ENCODE measurements at places on chromosomes 7 and 10.

DNA sequence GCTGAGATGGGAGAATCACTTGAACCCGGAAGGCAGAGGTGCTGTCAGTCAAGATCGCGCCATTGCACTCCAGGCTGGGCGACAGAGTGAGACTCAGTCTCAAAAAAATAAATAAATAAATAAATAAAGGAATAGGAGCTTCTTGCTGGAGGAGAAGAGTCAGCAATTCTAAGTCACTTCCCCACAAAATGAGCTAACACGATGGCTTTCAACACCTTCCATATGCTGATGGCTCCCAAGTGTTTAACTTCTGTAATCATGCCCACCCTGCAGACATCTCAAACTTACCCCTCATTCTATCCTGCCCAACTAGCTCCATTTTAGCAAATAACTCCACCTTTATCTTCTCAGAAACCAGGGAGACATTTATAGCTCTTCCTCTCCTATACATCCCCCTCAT is 21.2 kb downstream of the PSAP start:
- DNase-seq = no peak

DNA sequence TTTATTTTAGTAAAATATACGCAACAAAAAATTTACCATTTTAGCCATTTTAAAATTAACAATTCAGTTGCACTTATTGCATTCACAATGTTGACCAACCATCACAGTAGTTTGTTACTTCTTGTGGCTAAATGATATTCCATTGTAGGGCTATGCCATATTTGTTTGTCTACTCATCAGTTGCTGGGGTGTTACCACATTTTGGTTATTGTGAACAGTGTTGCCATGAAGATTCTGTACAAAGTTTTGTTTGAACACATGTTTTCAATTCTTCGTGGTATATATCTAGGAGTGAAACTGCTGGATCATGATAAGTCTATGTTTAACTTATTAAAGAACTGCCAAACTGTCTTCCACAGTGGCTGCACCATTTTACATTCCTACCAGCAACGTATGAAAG is 46.3 kb upstream of the ZNF365 start:
- DNase-seq = no peak

GRCh38 chr7:102454468-102454867 is 10.2 kb downstream of the ALKBH4 start:
- no peak for DNase-seq

DNA sequence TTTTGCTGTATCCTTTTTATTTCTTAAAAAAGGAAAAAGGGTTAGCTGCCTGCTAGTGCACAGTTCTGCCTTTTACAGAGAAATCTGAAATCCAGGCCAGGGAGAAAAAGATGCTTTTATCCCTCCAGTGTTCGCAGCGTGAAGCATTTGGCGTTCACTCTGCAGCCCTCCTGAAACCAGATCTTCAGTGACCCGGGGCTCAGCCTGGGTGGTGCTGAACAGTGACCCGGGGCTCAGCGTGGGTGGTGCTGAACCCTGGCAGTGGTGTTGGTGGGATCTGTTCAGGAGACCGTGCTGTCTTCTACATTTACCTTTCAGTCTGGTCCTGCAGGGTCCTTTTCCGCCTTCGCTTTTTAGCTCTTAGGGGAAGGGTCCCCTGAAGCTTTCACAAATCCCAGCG is 164.7 kb upstream of the KLF6 start:
- DNase-seq = peak; percentile 24

DNA sequence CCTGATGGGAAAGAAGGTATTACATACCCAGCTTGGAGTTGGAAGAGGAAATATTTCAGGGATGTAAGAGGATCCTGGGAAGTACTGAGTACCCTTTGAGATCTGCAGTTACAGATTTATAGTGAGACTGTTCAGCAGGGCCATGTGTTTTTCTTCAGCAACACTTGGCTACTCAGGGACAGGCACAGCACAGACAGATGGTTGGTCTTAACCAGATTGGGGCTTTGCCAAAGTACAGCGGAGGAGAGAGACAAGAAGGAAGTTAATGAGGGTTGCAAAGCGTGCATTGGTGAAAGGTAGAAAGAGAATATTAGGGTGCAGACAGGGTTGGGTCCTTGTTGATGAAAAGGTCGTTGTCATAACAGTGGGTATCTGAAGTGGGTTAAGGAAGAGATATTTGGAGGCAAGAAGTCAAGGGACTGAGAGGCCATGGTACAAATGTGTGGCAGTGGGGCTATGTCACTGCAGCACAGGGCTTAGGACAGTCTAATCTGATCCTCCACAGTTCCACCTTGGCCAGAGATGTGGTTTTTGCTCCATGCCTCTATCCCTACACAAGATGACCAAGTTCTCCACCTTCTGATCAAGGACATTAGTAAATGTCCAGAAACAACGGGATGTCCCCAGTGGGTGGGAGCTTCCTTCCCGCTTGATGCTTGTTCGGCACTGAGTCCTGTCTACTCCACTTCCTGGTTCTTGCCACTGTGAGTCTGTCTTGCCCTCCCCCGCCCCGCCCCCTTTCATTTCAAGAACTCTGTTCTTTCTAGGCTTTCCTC is 18.9 kb upstream of the DNAJC1 start:
- peak; percentile 9 for DNase-seq

- no peak for DNase-seq
Observed at GRCh38 chr7:38728145-38728544, 97.0 kb upstream of the AMPH start.

DNA sequence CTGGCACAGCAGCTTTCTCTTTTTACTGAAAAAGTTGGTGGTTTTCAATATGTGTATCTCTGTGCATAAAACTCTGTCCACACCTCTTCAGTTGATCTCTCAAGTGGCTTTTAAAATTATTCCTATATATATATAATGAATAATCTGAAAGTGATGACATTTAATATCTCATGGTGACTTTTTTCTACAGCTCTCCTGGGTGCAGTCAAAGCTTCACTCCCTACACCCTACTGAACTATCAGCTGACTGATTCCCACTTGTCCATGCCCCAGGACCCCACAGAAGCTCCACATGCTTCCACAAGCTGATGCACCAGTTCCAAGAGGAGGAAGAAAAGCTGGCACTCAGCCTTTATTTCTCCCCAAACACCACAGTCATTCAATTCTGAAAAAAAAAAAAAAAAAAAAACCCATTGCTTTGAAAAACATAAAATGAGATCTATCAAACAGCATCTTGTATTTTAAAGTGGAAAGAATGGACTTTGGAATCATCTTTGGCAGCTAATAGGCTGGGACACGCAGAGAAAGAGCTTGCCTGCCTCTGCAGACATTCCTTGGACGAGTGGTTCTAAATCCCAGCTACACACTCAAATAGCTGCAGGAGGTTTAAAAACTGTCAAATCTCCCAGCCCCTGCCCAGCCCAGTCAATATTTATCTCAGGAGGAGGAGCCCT is 75.3 kb upstream of the GDF10 start:
- no peak for DNase-seq
